ENCODE measurements at places on chromosomes 16 and 17. TPM values are rescaled to one million over a fixed set of nuclear protein-coding genes. Genes with fewer than 3 reads are reported as not detected.

DNA sequence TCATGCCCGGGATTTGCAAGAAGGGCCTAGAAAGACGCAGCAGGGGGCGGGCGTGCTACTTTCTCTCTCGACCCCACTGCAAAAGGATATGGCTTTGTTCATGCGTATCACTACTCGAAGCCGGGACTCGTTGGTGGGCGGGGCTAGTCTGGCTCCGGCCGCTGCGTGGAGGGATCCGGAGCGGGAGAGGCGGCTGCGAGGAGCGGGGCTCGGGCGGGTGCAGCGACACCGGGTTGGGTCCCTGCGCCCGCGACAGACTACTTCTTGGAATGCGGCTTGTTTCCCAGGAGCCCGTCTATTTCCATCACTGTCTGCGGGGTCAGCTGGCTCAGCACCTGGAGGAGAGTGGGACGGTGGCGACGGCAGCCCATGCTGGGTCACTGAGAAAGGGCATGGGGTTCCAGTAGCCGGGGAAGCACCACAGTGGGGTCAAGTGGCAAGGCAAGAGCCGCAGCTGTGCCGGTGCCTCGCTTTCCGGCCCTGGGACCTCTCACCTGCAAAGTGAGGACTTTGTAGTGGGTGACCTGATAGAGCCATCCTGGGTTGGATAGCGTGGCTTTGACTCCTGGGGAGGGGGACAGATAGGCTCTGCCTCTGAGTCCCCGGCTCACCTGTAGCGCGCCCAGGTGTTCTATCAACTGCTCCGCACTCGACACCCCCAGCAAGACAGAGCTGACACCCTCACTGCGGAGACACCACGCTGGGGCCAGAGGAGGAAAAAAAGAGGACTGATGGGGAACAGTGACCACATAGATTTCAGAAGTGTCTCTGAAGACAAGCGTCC is 6.6 kb downstream of the KCNAB3 start:
- peak; percentile 88 for DNase-seq

DNA sequence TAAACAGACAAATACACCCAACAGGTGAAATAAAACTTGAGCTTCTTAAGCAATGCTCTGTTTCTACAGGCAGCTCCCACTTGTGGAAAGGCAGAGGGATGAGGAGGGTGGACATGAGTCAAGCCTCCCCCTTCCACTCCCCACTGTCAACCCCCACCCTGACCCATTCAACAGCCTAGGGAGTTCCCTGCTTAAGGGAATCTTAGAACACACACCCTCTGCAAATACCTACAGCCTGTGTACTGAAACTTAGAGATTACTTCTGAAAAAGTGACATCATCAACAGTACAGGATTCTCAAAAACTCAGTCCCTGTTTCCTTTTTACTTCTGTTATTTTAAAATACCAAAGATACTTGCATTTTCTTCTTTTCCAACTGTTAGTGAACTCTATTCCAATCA is 345.4 kb downstream of the SOX9 start:
- DNase-seq, result no peak

GRCh38 chr16:58077796-58078195 is 51.4 kb downstream of the CFAP20 start:
- DNase-seq, result no peak

- no peak for DNase-seq
Measured at GRCh38 chr17:57868910-57869616, 19.2 kb upstream of the MRPS23 start.

DNA sequence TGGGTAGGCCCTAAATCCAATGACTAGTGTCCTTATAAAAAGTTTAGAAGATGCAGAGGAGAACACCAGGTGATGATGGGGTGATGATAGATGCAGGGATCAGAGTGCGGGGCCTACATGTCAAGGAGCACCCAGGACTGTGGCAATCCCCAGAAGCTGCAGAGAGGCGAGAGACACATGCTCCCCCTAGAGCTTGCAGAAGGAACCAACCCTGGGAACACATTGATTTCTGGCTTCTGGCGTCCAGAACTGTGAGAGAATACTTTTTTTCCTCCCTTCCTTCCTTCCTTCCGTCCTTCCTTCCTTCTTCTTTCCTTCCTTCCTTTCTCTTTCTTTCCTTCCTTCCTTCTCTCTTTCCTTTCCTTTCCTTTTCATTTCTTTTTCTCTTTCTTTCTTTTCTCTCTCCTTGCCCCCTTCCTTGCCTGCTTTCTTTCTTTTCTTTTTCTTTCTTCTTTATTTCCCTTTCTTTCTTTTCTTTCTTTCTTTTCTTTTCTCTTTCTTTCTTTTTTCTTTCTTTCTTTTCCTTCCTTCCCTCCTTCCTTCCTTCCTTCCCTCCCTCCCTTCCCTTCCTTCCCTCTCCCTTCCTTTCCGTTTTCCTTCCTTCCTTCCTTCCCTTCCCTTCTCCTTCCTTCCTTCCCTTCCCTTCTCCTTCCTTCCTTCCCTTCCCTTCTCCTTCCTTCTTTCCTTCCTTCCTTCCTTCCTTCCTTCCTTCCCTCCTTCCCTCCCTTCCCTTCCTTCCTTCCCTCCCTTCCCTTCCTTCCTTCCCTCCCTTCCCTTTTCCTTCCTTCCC is 134.3 kb downstream of the HAPSTR1 start:
- no peak for DNase-seq

DNA sequence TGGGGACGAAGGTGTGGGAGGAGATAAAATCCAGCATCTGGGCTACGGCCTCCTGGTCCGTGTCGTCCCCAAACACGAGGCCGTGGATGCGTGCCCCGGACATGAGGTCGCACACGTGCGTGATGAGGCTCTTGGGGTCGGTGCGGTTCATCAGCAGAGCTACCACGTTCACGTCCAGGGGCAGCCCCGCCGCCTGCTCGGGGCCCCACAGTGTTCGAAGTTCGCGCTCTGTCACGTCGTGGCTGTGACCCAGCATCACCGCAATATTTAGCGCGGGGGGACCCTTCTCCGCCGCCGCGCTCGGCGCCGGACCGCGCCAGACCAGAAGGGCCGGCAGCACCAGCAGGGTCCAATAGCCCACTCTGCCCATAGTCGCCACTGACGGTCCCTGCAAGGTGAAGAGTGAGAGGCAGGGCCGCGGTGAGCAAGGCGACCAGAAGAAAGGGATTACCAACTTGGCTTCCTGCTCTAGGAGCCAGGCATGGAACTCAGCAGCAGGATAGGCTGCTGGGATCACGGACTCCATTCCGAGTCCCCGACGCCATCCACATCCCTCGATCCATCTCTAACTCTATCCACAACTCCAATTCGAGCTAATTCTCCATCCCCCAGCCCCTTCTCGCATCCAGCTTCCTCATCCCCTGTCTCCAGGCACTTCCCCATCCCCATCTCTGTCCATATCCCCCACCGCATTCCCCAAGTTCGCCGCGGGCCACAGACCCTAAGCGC is 2.0 kb downstream of the GRIN2A start:
- DNase-seq, result no peak

- DNase-seq, result no peak
Measured at GRCh38 chr16:25260416-25260815, 2.8 kb upstream of the ZKSCAN2 start.

GRCh38 chr16:48479329-48479728 is 94.1 kb upstream of the SIAH1 start:
- DNase-seq, result no peak

The SEC14L5 gene
- total RNA-seq, result 12.4 TPM

The PLXDC1 gene
- total RNA-seq, result 15.6 TPM

The TEX14 gene
- total RNA-seq, result 0.11 TPM
